ENCODE measurements at places on chromosomes 13 and 19.

- no peak for DNase-seq
These were observed 27.3 kb upstream of the VWA8 start for GRCh38 chr13:41988244-41988643.

DNA sequence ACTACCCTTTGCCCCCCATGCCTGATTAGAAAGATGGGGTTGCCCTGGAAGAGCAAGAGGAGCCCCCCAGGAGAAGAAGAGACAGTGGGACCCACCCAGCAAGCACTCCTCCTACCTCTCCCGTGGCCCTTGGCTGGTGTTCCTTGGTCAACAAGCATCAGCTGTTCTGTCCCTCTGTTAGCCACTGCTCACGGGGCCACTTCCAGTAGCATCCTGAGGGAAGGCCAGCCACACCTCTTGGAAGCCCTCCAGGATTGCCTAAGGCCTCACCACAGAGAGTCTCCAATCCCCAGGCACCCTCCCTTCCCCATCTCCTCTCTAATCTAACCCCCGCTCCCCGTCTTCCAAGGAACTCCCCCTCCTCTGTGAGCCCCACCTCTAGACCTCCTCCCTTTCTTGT lies 15.1 kb upstream of the DPP9 start:
- no peak for DNase-seq

DNA sequence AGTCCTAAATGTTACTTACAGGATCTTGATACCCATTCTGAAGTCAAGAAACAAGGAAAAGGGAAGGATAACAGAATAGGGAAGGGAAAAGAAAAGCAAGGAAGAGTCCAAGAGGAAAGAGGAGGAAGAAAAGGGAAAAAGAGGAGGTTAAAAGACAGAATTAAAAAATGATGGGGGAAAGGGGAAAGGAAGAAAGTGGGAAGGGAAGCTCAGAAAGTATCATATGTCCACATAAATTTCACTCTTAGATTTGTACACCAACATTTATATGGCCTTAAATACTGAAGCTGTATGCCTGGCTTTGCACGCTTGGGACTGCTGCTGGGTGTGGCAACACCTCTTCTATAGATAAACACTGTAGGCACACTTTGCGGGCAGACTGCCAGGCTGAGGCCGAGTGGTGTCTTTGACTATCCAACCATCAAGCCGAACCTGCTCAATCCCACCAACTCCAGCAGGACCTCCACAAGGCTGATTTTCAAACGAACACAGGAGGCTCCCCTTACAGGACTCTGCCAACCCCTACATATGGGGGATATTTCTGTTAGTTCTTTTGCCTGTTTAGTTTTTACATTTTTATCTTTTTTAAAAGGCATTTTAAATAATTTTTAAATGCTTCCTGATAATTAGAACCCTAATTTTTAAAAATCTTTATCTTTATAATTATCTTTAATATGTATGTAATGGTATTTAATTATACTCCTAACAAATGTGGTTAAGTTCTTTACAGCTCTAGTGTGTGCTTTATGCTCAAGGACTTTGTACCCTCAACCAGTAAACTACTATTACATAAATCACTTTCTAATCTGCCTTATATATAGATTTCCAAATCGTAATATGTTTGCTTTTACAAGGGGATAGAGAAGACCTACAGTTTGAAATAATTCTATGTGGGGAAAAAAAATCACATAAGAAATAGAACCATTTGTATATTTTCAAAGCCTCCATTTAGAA lies 154.2 kb downstream of the DIAPH3 start:
- DNase-seq: no peak

DNA sequence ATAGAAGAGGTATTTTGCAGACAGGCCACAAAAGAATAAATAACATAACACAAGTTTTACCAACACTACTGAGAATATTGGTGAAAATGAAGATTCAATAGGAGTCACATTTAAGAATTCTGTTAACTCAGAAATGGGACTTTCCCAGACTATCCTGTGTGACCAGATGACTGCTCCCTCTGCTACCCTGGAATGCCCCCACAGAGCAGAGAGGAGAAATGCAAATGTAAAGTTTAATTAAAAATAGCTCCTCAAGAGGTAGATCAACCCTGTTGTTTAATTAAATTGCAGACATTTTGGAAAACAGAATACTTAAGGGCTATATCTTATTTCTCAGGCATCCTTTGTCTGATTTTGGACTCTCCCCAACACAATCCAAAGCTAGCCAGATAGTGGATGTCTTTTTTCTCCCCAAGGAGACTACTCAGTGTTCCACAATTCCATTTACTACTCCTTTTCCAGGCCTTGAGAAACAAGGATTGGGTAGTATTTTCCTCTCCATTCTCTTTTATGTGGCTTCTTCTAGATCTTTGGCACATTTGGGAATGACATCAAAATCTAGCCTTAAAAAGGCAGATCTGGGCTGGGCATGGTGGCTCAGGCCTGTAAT lies 104.7 kb upstream of the TSC22D1 start:
- no peak for DNase-seq

DNA sequence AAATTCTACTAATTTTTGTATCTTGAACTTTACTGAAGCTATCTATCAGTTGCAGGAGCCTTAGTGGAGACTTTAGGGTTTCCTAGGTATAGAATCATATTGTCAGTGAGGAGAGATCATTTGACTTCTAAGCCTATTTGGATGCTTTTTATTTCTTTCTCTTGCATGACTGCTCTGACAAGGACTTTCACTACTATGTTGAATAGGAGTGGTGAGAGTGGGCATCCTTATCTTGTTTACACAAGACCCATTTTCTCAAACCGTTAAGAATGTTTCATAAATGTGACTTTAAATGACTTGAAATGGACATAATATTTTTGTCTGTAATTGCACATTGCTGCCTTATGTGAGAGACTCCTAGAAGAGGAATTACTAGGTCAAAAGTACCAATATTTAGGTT lies 17.9 kb upstream of the CSNK1A1L start:
- no peak for DNase-seq

- no peak for DNase-seq
These were observed 14.0 kb downstream of the ZNF552 start for GRCh38 chr19:57800696-57801095.

GRCh38 chr19:28482221-28482620 lies 730.7 kb downstream of the UQCRFS1 start:
- DNase-seq: no peak

DNA sequence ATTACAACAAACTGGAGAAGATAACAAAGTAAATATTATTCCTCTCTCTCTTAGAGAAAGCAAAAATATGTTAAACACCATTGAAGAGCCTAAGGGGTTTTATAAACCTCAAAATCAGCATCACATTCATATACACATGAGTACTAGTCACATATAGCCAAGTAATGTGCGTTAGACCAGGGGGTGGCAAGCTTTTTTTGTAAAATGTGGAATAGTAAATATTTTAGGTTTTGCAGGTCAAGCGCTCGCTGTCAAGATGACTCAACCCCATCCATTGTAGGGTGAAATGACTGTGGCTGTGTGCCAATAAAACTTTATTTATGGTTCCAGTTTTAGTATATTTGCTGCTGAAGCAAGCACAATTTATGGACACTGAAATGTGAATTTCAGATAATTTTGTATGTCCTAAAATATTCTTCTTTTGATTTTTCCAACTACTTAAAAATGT lies 21.7 kb downstream of the RFX2 start:
- DNase-seq: no peak

GRCh38 chr19:33472691-33473652 lies 48.6 kb downstream of the PEPD start:
- no peak for DNase-seq

GRCh38 chr13:21542563-21542962 lies 61.4 kb downstream of the MICU2 start:
- DNase-seq: no peak

DNA sequence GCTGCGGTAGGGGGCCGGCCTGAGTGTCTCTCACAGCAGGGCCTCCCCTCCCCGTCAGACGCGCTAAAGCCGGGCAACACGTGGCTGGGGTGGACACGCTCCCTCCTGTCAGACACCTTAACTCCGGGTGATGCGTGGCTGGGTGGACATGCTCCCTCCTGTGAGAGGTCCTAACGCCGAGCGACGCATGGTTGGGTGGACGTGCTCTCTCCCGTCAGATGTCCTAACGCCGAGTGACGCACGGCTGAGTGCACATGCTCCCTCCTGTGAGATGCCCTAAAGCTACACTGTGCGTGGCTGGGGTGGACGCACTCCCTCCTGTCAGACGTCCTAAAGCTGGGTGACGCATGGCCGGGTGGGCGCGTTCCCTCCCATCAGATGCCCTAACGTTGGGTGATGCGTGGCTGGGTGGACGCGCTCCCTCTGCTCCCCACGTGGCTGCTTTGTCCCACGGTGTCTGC lies 126.1 kb upstream of the MCF2L start:
- no peak for DNase-seq

DNA sequence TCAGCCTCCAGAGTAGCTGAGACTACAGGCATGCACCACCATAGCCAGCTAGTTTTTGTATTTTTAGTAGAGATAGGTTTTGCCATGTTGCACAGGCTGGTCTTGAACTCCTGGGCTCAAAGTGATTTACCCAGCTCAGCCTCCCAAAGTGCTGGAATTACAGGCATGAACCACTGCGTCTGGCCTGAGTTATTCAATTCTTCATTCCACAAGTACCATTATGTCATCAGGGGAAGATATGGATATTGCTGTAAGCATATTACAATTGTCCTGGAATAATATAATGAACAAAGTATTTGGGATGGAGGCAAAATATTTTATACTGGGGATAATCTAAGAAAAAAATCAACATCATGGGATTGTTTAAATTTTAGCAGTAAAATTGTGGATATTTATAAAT lies 646.0 kb upstream of the SLITRK6 start:
- no peak for DNase-seq

- DNase-seq: no peak
These were observed 94.3 kb downstream of the GPC6 start for GRCh38 chr13:93320942-93321341.

DNA sequence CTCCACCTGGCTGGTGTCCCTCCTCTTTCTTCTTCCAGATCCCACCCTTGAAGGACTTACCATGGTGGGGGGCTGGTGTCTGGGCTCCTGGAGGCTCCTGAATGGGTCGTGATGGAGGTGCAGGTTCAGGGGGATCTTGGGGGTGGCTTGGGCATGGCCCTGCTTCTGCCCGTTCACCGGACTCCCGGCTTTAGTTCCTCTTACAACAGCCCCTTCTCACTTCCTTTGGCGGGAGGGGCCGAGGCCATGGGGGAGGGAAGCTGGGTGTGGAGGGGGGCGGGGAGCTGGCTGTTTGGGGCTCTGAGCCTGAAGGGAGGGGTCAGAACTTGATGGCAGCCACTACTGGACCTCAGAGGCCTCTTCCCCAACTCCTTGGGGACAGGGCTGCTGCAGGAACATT lies at the start of gene MYO1F:
MYO1F (minus strand) TSS at position 196 of the 400 bp plus-strand sequence; CDS start at position 63, 133 bp downstream.
- DNase-seq: no peak

DNA sequence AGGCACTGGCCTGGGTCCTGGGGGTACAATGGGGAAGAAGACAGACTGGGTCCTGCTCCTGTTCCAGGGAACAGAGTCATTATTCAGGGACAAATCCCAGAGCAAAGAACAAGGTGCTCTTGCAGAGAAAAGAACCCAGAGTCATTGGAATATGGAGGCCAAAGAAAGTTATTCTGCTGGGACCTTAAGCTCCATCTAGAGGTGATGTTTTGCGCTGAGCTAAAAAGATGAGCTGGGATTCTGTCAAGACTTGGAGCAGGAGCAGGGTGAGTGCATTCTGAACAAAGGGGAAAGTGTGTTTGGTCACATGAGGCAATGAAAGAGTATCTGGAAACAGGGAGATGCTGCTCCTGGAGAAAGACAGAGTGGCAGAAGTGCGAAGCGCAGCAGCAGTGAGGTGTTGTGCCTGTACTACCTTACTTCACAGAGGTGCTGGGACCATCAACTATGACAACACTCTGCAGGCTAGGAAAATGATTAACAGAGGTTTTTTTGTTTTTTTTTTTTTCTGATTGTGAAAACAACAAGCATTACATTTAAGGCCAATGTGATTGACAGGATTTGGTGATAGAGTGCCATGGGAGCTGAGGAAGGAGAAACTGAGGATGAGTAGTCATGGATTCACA lies 95.3 kb upstream of the TNFSF11 start:
- no peak for DNase-seq

GRCh38 chr13:29384466-29384865 lies 211.0 kb downstream of the SLC7A1 start:
- no peak for DNase-seq

DNA sequence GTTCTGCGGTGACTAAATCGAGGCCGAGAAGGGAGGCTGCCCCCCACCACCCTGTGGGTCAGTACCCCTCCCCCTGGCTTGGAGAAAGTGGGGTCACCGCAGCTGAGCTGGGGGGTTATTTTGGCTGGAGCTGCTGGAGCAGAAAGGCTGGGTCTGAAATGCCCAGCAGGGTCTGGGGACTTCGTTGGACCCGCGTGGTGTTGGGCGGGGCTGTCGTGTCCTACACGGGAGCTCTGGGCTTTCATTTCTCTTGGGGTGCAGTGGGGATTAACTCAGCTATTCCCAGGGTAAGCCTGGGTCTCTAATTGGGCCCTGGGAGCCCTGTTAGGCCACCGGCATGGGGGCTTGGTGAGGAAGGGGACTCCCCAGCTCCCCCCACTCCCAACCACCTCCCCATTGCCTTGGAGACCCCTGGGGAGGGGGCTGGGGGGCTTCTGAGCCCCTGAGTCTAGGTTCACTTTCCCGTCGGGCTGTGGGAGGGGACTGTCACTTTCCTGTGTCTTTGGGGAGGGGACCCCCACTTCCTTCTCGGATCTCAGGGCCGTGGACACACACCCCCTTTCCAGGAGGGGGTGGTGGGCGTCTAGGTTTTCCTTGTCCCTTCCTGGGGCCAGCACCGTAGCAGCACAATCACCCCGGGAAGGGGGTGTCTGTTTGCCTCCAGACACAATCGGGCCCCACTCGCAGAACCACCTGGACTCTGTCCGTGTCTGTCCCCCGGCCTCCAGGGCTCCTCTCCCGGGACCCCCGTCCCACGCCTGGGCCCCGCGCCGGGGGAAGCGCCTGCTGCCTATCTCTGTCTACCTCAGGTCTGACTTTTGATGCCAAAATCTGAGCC lies 10.2 kb upstream of the WDR18 start:
- DNase-seq: no peak

GRCh38 chr13:107642831-107643230 lies 572.5 kb downstream of the LIG4 start:
- no peak for DNase-seq

GRCh38 chr19:16016226-16017137 lies 59.8 kb upstream of the TPM4 start:
- DNase-seq: no peak

DNA sequence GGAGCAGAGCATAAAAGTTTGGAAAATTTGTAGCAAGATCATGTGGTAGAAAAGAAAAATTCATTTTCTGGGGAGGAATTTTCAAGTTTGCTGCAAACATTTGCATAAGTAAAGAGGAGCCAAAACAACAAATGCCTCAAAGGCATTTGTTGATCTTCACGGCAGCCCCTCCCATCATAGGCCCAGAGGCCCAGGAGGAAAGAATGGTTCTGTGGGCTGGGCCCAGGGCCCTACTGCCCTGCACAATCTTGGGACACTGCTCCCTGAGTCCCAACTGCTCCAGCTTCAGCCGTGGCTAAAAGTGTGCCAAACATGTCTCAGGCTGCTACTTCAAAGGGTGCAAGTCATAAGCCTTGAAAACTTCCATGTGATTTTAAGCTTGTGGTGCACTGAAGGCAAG lies 11.3 kb downstream of the LGALS13 start:
- no peak for DNase-seq

All from activated CD4-positive, alpha-beta T cell treated with anti-CD3 and anti-CD28 coated beads, Interleukin-2, amount 50 U/mL, for 1 hour (primary cell).